ENCODE measurements at places on chromosomes 4 and X.

GRCh38 chrX:122500556-122500955 lies 683.5 kb upstream of the GRIA3 start:
- no peak for DNase-seq

DNA sequence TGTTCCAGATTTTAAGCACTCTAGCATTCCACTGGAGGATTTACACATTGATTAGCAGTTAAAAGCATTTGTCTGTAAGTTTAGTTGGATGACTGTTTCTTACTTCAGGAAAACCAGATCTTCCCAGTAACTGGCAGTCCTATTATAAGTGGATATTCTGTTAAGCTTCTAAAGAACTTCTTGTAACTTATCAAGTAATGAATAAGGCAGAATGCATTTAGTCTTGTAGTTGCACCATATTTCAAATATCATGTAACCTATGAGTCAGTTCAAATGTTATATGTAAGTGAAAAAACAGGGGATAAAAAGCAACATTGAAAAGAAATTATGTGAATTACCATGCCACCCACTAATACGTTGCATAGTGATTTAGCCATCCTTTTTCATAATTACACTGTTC lies 30.2 kb upstream of the TENM3 start:
- peak; percentile 31 for DNase-seq

DNA sequence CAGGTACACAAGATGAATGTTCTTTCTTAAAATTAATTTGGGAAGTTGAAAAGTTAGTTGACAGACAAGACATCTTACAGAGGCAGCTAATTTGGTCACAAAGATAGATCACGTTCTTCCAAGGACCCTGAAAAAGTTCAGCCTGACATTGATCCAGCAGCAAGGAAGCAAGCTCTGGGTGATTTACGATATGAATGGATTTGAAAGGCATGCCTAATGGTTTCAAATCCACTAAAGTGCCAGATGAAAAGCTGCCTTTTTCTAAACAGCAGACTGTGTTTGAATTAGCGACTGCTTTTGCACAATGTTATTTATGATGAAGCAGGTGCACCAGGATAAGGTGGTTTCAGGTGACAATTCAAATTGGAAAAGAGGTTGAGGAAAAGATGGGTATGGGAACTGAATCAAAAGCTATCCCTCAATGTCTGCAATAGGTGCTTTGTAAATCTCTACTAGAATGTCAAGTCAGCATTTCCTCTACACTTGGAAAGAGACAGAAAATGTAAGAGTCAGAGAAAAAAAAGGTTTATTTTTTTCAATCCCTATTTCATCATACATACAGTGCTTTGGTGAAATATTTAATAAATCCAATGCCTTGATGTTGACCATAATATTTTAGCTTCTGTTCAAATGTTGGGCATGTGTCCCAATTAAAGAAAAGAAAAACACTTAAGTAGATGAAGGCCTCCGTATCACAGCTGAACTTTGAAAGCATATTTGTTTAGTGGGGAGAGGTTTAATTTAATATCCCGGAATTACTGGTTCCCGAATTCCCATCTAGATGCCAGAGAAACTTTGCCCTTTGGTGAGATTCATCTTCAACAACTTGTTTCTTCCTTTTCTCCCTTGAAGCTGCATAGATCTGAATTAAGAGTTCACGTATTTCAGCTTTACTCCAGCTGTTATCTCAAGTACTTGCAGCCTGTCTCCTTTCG lies 6.0 kb downstream of the RASGEF1B start:
- DNase-seq: no peak

DNA sequence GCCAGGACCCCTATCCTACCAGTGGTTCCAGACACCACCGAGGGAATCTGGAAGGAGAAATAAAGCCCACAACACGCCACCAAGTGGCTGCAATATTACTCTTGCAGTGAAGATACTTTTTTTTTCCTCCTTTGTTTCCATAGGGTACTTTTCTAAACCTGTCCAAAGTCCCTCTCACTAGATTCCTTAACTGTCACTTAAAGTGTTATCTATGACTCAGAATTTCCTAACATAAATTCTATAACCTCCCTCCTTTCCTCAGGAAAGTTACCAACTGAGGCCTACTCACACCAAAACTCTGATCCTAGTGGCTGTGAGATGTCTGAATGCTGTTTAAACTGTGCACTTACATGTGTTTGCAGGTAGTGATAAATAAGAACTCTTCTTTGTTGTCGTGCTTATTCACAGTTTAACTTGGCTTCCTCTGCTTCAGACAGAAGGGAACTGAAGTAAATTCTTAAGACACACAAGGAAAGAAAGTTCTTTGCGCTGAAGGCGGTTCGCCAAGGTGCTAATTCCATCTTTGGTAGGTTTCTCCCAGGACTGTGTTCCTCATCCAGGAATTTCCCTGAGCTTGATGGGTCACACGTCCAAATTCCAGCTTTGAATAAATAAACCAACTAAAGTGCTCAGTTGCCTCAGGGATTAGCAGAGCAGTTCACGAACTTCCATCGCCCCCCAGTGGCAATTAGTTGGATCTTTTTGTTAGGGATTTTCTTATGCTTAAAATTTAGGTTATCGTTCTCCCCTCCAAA lies 10.7 kb upstream of the HCCS start:
- peak; percentile 64 for DNase-seq

- peak; percentile 66 for DNase-seq
Observed at GRCh38 chr4:113979148-113979904, at the start of gene ARSJ. Gene ARSJ, minus strand, starts transcription at chr4:113979647. Its CDS starts 813 bp downstream, at chr4:113978834.

- DNase-seq: no peak
Observed at GRCh38 chr4:85548116-85548515, 73.2 kb downstream of the ARHGAP24 start.

GRCh38 chr4:15776871-15777648 lies 1.1 kb upstream of the CD38 start:
- DNase-seq: no peak

GRCh38 chrX:1468250-1468772 lies 15.6 kb upstream of the ASMTL start:
- no peak for DNase-seq

- peak; percentile 39 for DNase-seq
Observed at GRCh38 chrX:23779025-23779424, 3.9 kb upstream of the SAT1 start.

GRCh38 chr4:181662383-181662782 lies 580.8 kb upstream of the TENM3 start:
- peak; percentile 43 for DNase-seq

DNA sequence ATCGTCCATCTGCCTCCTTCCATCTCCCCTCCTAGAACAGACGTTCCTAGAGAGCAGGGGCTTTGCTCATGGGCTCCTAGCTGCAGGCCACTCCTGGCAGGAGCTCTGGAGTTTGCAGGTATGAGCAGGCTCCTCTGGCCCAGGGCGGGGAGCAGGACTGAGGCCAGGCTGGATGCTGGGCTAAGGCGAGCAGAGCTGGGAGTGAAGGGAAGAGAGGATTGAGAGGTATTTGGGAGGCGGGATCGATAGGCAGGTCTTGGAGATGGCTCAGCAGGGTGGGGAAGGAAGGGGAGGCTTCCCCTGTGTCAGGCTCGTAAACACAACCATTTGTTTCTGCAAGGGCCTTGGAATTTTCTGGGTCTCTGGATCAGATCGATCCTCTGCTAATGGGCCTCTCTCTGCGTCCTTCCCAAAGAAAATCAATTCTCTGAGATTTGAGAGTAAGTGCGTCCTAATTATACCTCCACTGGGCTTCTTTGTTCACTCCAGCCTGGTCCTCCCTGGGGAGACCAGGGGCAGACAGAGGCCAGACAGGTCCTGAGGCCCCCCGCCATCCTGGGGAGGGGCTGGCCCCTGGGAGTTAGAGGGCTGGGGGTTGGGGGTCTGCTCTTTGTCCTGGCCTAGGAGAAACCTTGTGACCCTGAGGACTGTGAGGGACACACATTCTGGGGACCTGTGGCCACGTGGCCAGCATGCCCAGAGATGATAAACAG lies 94.8 kb upstream of the PSAPL1 start:
- no peak for DNase-seq

DNA sequence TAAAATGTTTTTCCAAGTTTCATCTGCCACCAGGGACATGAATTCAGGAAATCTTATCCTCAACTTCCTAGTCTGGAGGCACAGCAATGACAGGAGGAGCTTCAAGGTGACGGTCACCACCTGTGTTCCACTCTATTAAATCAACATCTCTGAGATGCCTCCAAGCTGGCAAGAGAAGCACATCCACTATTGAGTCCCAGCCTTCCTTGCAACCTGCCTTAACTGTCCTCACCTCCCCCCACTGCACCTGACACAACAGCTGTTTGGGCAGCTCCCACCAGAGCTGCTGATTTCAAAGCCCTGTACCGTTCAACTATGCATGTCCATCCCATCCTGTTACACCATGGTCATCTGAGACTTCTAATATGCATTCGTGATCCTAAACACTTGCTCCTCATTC lies 123.4 kb downstream of the COL25A1 start:
- DNase-seq: no peak

- DNase-seq: no peak
Observed at GRCh38 chr4:4868758-4869723, 9.6 kb downstream of the MSX1 start.

GRCh38 chr4:48380583-48381167 lies 39.3 kb downstream of the SLAIN2 start:
- DNase-seq: no peak

- DNase-seq: no peak
Observed at GRCh38 chr4:94523033-94523580, 71.4 kb downstream of the PDLIM5 start.

- DNase-seq: peak; percentile 30
Observed at GRCh38 chr4:151325111-151325948, at the start of gene SH3D19. Gene SH3D19, minus strand, starts transcription at chr4:151325605. Its CDS starts 253 bp downstream, at chr4:151325352.

GRCh38 chr4:185657699-185658098 lies 122.4 kb upstream of the PDLIM3 start:
- DNase-seq: no peak

- no peak for DNase-seq
Observed at GRCh38 chr4:169530048-169530447, 82.3 kb downstream of the NEK1 start.

GRCh38 chr4:144304025-144304424 lies 163.5 kb upstream of the GYPA start:
- no peak for DNase-seq

- peak; percentile 35 for DNase-seq
Observed at GRCh38 chrX:119552508-119552907, 12.7 kb downstream of the STEEP1 start.
